ENCODE measurements at places on chromosomes 16 and 17. TPM values are rescaled to one million over a fixed set of nuclear protein-coding genes. Genes with fewer than 3 reads are reported as not detected.

The TBX2 gene
- 7.7 TPM for total RNA-seq

The KRT12 gene
- not detected for total RNA-seq

DNA sequence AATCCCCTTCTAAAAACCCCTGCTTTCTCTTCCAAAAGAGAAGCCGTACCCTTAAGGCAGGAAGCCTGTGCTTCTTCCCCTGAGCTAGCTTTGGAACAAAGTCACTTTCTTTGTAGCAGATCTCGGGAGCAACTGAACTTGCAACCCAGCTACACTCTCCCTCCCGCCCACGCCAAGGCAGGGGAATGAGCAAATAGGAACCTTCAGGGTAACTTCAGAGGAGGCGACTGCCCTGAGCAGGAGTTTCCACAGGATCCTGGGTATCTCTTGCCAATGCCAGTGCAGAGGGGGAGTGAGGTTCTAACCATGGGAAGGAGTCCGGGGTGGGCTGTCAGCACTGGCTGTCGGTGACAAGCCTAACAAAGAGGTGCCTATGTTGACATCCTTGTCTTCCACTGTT is 5.9 kb upstream of the PIRT start:
- DNase-seq = peak; percentile 27

- DNase-seq = no peak
Observed at GRCh38 chr17:65446838-65447526, 114.5 kb downstream of the AXIN2 start.

GRCh38 chr17:61875285-61875684 is 12.0 kb upstream of the BRIP1 start:
- no peak for DNase-seq

DNA sequence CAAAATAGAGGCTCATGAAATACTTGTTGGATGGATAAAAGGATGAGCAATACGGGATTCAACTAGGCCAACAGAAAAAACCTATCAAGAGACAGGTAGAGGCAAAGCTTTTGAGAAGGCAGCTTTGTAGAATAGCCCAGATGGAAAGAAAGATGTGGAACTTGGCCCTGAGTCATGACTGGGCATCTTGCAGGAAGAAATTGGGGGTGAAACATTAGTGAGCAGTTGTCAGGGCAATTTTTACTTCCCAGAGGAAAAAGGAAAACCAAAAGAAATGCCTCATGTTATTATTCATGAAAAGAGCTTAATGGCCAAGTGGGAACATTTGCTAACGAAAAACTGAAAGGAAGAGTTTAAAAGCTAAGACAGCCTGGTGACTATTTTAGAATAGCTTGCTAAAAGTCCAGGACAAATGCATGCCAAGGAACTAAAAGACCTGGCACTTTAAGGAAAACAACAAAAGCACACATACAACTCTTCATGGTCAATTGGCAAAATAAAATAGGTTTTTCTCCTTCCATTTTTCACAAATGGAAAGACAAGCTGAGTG is 180.1 kb downstream of the HS3ST3A1 start:
- DNase-seq = no peak

GRCh38 chr16:19853742-19854542 is 30.7 kb downstream of the GPRC5B start:
- DNase-seq = no peak

DNA sequence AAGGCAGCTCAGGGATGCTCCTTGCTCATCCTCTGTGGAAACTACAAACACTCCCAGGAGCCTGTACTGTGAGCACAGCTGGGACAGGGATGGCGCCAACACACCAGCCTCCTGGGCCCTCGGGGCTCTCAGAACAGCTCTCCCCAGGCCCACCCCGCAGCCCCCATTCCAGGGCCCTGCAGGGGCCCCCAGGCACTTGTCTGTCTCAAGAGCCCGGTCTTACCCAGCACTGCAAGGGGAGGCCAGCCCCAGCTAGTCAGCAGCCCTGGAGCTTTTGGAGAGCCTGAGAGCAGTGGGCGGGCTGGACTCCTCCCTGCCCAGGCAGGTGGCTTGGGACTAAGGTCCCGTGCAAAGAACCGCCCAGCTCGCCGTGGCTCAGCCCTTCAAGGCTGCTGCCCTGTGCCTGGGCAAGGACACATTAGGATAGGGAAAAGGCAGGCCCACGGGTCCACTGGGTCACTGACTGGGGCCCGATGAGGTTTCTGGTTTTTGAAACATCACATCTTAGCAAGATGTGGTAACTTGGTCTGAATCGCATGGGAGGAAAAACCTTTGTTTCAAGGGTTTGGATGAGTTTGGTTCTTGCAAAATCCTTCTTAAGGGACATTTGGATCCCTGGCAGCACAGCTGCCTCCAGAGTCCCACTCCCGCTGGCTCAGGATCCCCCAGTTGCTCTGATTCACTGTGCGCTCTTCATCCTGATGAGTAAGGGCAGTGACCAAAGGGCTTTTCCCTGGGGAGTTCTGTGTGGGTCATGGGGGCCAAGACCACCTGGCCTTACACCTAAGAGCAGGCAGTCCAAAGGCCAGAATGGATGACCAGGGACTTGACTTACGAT is 2.8 kb downstream of the DNASE1L2 start:
- DNase-seq = no peak

GRCh38 chr17:80992948-80993624 is 1.4 kb downstream of the CHMP6 start:
- no peak for DNase-seq

Data from ovary (tissue), 10 donors.